Left ventricle myocardium superior (tissue), 1 donor: ENCODE measurements at places on chromosomes 16 and 17.

GRCh38 chr17:63439687-63440086 is 6.4 kb downstream of the CYB561 start:
- no peak for DNase-seq

GRCh38 chr17:73722165-73722564 is 77.9 kb upstream of the SDK2 start:
- DNase-seq: no peak

DNA sequence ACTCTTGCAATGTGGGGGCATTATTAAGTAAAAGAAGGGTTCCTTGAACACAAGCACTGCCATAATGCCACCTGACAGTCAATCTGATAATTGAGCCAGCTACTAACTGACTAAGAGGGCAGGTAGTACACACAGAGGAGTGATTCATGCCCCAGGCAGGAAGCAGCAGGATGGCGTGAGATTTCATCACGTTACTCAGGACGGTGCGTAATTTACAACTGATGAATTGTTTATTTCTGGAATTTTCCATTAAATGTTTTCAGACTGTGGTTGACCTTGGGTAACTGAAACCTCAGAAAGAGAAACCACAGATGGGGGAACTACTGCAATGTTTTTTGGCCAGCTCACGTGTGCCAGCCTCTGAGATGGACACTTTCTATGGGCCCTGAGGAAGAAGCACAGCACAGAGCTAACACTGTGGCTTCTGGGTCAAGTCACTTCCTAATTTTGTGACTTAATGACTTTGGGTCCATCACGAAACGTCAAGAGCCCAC is 46.7 kb downstream of the C17orf67 start:
- no peak for DNase-seq

DNA sequence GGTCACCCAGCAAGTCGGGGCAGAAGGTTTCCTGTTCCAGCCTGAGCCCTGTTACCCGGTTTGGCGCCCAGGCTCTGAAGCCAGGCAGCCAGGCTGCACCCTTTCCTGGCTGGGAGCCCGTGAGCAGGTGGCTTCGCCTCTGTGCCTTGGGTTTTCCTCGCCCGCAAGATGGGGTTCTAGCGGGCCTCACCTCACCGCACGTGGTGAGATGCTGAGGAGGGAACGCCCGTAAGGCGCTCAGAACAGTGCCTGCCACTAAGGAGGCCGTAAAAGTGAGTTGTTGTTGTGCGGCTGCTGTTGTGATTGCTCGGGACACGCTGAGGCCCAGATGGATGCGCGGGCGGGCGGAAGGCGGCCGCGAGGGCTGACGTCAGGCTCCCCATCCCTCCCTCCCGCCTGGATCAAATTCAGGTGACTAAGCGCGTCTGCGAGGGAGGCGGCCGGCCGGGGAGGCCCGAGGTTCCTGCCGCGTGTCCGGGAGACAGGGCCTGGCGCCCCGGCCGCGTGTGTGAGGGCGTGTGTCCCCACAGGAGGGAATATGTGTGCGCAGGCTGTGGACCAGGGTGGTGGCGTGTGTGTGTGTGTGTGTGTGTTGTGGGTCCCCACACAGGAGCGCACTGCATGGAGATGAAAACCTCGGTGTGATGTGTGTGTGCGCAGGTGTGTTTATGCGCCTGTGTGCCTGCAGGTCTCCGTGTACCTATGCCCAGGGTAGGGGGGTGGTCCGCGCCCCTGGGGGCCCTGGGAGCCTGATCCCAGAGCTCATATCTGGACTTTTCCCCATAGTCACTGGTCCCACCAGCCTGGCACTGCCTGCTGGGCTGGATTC is 4.3 kb downstream of the CAMKK1 start:
- peak; percentile 83 for DNase-seq

DNA sequence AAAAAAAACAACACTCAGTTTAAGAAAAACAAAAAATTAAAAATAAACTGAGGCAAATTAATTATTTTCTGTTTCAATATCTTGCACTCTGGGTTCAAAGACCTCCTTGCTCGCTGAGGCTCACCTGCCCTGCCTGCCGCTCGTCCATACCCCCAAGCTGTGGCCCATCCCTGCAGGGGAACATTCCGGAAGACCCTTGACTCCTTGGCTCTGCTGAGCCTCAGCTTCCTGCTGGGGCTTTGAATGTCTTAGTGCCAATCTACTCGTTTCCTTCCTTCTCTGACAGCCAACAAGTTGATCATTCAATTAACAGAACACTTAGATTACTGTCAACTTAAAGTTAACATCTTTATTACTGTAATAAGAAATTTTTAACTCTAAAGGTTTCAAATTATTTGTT is 24.3 kb downstream of the G6PC1 start:
- DNase-seq: no peak

DNA sequence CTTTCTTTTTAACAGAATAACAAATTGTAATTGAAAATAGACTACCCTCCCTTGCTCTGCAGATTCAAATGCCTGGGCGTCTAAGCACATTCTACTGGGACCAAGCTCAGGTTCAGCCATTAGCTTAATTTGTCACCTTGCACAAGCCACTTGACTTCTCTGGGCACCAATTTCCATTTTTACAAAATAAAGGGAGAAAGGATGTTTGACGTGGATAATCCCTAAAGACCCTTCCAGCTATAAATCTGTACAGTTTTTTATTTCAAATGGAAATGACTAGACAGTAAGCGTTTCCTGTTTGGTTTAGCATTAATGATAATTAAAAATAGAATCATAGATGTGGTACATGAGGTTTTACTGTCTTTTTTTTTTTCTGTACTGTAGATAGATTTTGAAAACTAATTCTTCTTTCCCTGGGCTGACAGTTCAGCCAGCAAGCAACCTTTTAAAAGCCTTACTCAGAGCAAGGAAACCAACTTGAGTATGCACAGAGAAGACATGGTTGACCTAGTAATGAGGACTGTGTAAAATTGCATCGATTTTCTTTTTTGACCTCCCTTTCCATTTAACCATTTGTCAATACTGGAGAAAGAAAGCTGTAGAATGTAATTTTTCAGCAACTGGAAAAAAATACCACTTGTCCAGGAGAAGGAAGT is 1329.5 kb upstream of the CDH8 start:
- DNase-seq: no peak

DNA sequence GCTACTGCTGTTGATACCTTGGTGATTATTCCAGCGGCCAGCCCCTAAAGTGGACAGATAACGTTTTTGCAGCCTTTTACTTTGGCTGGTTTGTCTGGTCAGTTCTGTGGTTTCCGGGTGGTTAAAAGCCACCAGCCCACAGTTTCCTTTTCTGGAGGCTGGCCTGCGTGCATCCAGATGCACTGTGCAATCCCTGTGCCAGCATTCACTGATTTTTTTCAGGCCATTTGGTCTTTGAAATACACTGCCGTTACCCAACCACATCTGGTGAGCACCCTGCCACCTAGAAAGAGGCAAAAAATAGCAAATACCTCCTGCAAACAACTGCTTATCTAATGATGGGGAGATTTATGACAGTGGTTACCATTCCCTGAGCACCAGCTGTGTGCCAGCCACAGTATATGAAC is 797 bp downstream of the NUDT7 start:
- peak; percentile 31 for DNase-seq

DNA sequence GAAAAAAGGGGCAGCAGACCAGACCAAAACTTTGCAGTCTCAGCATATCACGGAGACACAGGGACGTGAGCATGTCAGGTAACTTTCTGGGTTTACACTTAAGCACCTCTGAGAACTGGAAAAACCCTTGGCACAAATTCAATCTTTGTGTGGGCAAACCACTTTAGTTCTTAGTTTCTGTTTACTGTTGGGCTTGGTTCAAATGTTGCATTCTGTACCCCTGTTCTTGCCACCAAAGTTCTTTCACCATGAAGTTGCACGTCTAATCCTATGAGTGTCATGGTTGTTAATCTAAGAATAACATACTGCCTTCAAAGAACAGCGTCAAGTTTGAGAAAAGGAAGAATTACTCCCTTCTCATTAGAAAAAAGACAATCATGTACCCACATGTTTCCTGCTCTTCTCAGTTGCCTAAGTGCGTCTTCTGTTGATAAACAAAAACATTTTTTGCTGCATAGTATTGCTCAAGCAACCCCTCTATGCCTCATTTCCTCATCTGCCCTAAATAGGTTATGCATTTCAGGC is 11.6 kb downstream of the KRT33A start:
- DNase-seq: no peak

GRCh38 chr17:7445619-7445968 is 733 bp downstream of the CHRNB1 start:
- DNase-seq: peak; percentile 47

- DNase-seq: no peak
Measured at GRCh38 chr17:13550291-13550690, 51.4 kb downstream of the HS3ST3A1 start.

DNA sequence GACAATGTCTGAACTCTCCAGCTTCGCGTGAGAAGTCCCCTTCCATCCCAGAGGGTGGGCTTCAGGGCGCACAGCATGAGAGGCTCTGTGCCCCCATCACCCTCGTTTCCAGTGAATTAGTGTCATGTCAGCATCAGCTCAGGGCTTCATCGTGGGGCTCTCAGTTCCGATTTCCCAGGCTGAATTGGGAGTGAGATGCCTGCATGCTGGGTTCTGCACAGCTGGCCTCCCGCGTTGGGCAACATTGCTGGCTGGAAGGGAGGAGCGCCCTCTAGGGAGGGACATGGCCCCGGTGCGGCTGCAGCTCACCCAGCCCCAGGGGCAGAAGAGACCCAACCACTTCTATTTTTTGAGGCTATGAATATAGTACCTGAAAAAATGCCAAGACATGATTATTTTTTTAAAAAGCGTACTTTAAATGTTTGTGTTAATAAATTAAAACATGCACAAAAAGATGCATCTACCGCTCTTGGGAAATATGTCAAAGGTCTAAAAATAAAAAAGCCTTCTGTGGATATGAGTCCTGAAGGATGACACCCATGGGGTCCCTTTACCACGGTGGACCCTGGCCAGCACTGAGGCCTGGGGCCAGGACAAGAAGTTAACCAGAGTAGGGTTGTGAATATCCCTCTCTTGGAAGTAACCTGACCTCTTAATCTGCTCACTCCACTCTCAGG is 10.5 kb upstream of the ITGAD start:
- peak; percentile 80 for DNase-seq

GRCh38 chr16:28317040-28317880 is 24.9 kb downstream of the SBK1 start:
- peak; percentile 60 for DNase-seq

DNA sequence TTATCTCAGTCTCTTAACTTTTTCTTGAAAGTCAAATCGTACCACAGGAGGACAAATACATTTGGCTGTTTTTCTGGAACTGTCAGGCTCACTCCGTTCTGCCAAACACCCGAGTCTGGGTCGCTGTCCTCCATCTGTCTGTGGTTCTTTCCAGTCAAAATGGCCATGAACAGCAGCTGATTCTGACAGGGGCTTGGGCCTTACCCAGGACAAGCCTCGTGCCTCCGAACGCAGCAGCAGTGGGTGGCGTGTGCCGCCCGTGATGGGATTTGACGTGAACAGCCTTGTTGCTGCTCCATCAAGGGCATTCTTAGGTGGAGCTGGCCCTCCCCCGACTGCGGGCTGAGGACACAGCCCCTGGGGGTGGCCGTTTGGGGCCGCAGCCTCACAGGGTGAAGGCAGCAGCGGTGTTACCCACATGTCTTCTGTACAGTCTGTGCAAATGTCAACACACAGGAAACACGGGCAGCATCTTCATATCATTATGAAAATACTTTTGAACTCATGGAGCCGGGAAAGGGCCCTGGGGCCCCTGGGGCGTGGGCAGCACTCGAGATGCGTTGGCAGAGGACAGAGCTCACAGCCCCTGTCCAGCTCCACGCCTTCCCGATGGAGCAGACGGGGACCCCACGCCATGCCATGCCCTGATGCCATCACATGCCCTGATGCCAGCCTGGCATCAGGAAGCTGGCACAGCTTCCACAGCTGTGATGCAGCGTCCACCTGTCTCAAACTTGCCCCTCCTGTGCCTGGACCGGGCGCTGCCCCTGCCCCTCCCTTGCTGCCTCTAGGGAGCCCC is 8.6 kb upstream of the ACSF3 start:
- DNase-seq: no peak

- DNase-seq: no peak
Measured at GRCh38 chr17:57751348-57751971, 6.4 kb upstream of the CCDC182 start.

DNA sequence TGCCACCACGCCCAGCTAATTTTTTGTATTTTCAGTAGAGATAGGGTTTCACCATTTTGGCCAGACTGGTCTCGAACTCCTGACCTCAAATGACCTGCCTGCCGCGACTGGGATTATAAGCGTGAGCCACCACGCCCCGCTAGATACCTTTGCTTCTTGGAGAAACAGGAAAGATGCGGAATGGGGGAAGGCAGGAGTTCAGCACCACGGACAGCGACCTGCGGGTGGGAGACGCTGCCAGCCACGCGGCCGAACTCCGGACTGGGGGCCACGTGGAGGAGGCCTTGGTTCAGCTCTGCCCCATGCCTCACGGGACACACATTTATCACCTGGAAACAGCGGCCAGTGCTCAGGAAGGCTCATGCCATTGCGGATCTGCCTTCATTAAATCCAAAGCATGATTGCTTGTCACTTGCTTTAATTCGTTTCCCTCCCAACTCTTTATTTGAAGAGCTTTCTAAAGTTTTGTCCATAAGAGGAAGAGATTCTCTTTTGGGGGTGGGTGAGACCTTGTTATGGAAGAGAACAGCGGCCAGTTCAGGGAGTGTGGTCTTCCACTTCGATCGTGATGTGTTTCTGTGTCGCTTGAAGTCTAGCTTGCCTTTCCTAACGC is 219.9 kb downstream of the ENGASE start:
- peak; percentile 76 for DNase-seq

DNA sequence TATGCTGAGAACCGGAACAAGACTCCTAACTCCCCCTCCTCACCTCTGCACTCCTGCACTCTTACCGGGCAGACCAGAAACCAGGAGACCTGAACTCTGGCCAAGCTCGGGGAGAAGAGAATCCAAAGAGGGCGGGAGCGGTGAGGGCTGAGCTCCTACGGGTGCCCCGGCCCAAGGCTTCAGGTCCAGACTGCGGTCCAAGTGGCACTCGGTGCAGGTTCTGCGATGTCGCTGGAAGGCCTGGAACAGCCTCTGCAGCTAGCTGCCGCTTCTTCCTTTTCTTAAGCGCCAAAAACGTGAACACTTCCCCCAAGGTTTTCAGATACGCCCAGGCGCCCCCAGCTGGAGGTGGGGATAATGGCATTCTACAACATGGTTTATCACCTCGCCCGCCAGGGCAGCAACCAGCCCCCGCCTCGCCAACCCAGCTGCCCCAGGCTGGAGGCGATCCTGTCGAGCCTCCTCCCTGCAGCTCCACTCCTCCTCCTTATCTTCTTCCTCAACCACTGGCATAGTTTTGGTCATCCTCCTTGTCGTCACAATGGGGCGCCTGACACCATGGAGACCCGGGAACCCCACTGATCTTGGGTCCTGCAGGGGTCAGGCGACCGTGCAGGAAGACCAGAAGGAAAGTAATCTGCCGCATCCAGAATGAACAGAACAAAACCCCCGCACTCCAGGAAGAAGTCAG is 1735.9 kb downstream of the TP53TG3F start:
- no peak for DNase-seq

- DNase-seq: no peak
Measured at GRCh38 chr17:8264320-8264719, 15.2 kb downstream of the PFAS start.

- no peak for DNase-seq
Measured at GRCh38 chr17:7893187-7893880, 4.7 kb downstream of the CHD3 start.

DNA sequence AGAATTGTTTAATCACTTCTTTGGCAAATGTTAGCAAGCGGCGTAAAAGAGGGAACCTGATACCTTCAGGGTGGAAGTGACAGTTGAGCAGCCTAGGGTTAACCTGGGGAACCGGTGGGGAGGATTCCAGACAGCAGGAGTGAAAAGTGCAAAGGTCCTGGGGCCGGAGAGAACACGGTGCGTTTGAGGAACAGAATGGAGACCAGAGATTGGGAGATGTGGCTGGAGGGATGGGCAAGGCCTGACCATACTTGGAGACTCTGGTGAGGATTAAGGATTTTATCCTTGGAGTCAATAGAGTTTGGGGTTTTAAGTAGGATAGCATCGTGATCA is 2.3 kb upstream of the ZNF500 start:
- no peak for DNase-seq
